ENCODE measurements at places on chromosomes 6 and 20. TPM values are rescaled to one million over a fixed set of nuclear protein-coding genes. Genes with fewer than 3 reads are reported as not detected.

- DNase-seq = no peak
- H3K27me3 ChIP-seq = peaks cover 43% of the 10 kb centered on the region
- H3K4me3 ChIP-seq = no peak overlapping the region
- H3K4me1 ChIP-seq = no peaks in the 10 kb centered on the region
- no peak overlapping the region for H3K27ac ChIP-seq
- no peaks in the 10 kb centered on the region for H3K36me3 ChIP-seq
Measured at GRCh38 chr20:63103402-63104311, 96.9 kb upstream of the BHLHE23 start.

DNMT3B gene
- total RNA-seq = 1,016 TPM

DNA sequence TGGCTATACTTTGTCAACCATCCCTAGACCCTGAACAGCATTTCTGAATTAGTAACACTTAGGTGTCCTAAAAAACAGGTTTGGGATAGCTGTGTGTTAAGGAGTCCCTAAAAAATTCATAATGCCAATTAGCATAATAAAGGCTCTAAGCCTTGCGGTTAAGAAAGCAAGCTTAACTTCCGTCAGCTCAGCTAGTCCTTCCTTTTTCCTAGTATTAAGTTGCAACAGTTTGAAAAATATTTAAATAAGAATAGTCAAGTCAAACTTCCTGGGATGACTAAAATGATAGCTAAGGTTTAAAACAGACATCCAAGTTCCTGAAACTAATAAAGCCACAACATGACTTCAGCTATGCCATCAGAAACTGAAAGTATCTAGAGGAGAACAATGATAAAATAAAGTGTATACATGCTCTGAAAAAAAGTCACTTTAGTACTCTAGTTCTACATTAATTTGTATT, 3.5 kb downstream of the AKIRIN2 start:
- no peak for DNase-seq
- H3K27ac ChIP-seq = no peak overlapping the region
- H3K4me3 ChIP-seq = peak overlapping the region; percentile 95
- no peaks in the 10 kb centered on the region for H3K36me3 ChIP-seq
- H3K4me1 ChIP-seq = no peaks in the 10 kb centered on the region
- H3K27me3 ChIP-seq = no peaks in the 10 kb centered on the region

DNA sequence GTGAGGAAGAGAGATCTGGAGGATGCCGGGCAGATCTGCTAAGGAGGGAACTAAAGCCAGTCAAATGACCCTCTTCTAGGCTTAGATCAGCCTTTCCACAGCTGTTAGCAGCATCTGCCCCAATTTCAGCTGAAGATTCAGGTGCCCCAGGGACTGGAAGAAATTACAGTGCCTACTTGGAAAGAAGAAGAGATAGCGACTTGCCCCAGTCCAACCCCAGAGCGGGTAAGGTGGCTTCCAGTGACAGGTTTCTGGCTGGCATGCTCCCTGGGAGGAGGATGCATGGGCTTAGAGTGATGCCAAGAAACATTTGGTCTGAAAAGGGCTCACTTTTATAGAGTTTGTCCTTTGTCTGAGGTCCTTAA, 620 bp downstream of the TJAP1 start:
- peak overlapping the region; percentile 79 for H3K4me3 ChIP-seq
- H3K4me1 ChIP-seq = peaks cover 5% of the 10 kb centered on the region
- H3K27me3 ChIP-seq = no peaks in the 10 kb centered on the region
- no peaks in the 10 kb centered on the region for H3K36me3 ChIP-seq

GRCh38 chr6:39295611-39296011, 18.6 kb downstream of the KCNK17 start:
- no peaks in the 10 kb centered on the region for H3K27me3 ChIP-seq
- no peak for DNase-seq
- H3K36me3 ChIP-seq = no peaks in the 10 kb centered on the region
- no peak overlapping the region for H3K27ac ChIP-seq
- no peak overlapping the region for H3K4me3 ChIP-seq

DNA sequence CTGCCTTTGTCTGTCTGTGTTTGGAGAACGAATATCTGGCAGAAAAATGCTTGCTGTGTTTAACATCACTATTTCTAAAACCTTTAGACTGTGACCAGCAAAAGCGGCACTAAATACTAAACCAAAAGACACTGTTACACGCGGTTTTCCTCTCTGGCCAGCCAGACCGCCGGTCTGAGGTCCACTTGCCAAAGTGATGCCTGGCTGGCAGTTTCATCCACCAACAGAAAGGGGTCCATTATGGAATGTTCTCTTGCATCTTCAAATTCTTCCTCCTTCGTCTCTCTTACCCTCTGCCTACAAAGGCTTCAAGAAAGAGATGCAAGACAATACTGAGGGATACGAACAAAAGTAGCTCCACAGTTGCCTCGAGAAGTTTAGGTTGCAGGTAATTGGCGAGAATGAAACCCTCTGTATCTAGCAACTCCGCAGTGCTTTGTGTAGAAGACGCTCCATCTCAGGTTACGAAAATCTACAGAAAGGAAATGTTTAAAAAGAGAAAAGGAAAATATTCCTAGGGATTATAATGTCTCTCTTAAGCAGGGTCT, 176.6 kb downstream of the TRIM27 start:
- no peaks in the 10 kb centered on the region for H3K36me3 ChIP-seq
- no peak for DNase-seq
- no peak overlapping the region for H3K27ac ChIP-seq
- peak overlapping the region; percentile 68 for H3K4me3 ChIP-seq

- H3K27me3 ChIP-seq = no peaks in the 10 kb centered on the region
- H3K27ac ChIP-seq = no peak overlapping the region
- no peak for DNase-seq
- H3K36me3 ChIP-seq = no peaks in the 10 kb centered on the region
- no peak overlapping the region for H3K4me3 ChIP-seq
- no peaks in the 10 kb centered on the region for H3K4me1 ChIP-seq
Measured at GRCh38 chr6:104356197-104356596, 503.5 kb downstream of the HACE1 start.
